Forelimb muscle (tissue), 1 donor: ENCODE measurements at places on chromosomes 4 and X. TPM values are rescaled to one million over a fixed set of nuclear protein-coding genes. Genes with fewer than 3 reads are reported as not detected.

The IL15 gene
- 8.7 TPM for polyA plus RNA-seq

The NPY1R gene
- polyA plus RNA-seq, result 3.1 TPM

The ZNF630 gene
- 2.8 TPM for polyA plus RNA-seq

The MAGEC3 gene
- 0.53 TPM for polyA plus RNA-seq

The NHS gene
- 1.4 TPM for polyA plus RNA-seq

The BLTP1 gene
- 43.8 TPM for polyA plus RNA-seq

The PUDP gene
- polyA plus RNA-seq, result 41.0 TPM

The PPARGC1A gene
- polyA plus RNA-seq, result 7.5 TPM

The FREM3 gene
- 0.15 TPM for polyA plus RNA-seq

The TCEAL3 gene
- 9.4 TPM for polyA plus RNA-seq

The ENPEP gene
- polyA plus RNA-seq, result 20.4 TPM

The PABPC1L2A gene
- not detected for polyA plus RNA-seq

The REPS2 gene
- 8.1 TPM for polyA plus RNA-seq

The CACNA1F gene
- polyA plus RNA-seq, result 0.03 TPM

GRCh38 chr4:56772134-56772533 is 49.4 kb downstream of the SPINK2 start:
- DNase-seq, result no peak

DNA sequence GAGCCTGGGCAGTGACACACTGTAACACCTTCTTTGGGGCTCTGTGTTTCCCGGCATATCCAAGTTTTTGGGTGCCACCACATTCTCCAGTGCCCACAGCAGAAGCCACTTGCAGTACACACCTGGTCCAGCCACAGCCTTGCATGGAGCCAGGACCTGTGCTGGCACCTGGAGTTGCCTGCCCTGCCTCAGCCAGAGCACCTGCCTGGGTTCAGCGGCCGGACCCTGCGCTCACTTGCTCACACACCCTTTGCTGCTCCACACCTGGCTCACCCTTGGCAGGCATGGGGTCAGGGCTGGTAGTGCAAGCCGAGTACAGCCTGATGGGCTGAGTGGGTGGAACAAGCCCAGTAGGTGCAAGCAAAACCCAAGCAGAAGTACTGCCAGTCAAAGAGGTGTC is 1511.1 kb downstream of the TECRL start:
- no peak for DNase-seq

- DNase-seq, result no peak
Observed at GRCh38 chrX:109498434-109498833, 16.5 kb upstream of the GUCY2F start.

DNA sequence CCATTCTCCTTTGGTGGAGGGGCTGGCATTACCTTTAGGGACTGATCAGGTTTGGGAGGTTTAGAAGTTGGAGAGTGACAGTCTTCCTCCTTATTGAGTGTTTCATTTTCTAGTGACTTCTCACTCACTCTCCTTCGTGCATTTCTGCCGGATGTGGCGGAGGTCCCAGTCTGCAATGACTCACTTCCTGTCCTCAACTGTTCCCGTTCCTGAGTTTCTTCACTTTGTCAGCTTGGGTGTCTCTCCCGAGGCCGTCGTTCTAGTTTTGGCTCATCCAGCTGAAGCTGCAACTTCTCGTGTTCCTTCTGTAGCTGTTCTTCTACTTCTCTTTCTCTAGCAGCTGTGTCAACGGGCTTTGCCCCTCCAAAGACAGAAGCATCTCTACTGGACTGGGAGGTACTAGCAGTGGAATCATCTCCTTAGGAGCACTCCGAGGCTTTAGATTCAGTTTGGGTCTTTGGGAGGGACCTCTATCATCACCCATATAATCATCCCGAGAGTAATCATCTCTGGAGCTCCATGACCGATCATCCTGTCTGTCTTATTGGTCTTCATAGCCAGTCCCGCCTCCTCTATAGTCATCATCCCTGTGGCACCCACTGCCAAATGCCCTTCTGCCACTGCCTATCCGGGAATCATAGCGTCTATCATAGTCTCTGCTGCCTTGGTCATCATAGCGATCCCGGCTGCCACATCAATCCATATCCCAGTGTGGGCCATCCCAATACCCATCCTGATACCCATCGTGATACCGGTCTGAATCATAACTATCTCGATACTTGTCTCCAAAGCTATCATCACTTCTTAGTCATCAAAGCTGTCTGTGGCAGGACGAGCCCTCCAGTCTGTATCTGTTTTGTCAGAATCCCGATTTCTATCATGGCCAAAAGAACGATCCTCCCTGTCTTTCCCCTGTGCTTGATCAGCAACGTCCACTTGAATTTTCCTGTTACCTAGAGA is 35.3 kb upstream of the VSIG4 start:
- no peak for DNase-seq

GRCh38 chrX:29040160-29040559 is 452.9 kb downstream of the IL1RAPL1 start:
- DNase-seq, result no peak

- DNase-seq, result no peak
Observed at GRCh38 chrX:86370927-86371326, 222.7 kb downstream of the DACH2 start.

GRCh38 chr4:63670735-63671134 is 738.5 kb downstream of the TECRL start:
- no peak for DNase-seq

DNA sequence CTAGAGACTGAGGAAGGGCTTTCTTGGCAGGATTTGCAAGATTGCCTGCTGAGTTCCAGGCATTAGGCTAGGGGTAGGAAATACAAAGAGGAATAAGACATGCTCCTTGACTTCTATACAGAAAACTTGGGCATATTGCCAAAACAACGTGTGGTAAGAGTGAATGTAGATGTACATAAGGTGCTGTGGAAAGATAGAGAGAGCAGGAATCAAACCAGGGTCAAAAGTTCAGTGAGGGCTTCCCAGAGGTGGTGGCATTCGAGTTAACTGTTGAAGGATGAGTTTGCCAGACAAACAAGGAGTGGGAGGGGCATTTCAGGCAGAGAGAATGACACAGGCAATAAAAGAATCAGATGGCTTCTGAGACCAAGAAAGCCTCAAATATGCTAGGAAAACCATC is 187.9 kb downstream of the KDR start:
- DNase-seq, result no peak

GRCh38 chrX:2710041-2710840 is 19.1 kb downstream of the CD99 start:
- DNase-seq, result no peak

GRCh38 chr4:154961263-154961662 is 180.2 kb downstream of the RBM46 start:
- no peak for DNase-seq

DNA sequence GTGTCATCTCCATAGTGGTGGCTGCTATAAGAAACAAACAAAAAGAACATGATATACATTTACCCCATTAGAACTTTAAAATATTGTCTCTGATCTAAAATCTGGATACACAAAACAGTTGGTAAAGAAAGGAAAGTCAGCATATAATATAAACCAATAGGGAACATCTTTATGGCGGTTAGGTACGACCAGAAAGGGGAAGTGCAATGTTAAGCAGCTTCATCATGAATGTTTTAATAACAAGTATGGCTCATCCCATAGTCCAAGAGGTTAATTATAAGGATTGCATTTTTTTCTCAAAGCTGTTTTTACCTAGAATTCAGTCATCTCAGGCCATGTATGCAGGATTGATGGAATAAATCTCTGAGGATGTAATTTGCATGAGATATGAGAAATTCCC is 1869.7 kb downstream of the PCDH7 start:
- no peak for DNase-seq

DNA sequence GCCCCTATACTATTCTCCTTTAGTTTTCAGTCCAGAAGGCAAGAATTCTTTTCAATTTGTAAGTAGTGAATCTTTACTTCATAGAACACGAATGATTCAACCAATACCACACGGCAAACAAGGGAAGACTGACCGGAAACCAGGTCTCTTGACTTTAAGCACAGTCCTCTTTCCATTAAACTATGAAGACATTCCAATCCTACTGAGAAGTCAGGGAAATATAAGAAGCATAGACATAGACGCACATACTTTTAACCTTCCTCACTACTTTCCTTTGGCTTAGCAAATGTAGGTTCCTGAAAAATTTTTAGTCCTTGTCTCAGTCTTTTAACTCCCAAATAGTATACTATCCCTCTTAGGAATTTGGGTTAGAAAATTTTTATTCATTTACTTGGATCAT is 9.1 kb downstream of the CHRDL1 start:
- DNase-seq, result no peak

GRCh38 chrX:103201041-103201440 is 13.9 kb upstream of the BEX4 start:
- DNase-seq, result no peak

- DNase-seq, result no peak
Observed at GRCh38 chrX:63784346-63784901, 590 bp downstream of the ARHGEF9 start.

- no peak for DNase-seq
Observed at GRCh38 chr4:142369141-142369540, 477.0 kb downstream of the INPP4B start.

DNA sequence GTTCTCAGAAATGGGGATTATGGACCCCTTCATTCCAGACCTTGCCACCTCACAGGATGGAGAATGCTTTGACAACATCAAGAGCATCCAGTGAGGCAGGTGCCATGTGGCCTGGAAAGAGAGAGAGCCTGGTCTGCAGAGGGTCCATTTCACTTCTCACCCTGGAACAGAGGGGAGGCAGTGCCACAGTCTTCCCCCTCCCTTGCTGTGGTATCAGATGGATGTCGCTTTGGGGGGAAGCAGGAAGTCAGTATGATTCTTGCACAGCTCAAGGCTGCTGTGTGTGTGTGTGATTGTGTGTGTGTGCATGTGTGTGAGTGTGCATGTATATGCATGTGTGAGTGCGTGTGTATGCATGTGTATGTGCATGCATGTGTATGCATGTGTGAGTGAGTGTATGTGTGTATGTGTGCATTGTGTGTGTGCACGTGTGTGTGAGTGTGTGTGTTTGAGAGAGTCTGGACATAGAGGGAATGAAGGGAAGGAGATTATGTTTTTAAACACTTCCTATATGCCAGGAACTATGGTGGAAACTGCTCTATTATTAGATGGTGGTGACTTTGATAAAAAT is 328.6 kb upstream of the CLNK start:
- DNase-seq, result no peak

DNA sequence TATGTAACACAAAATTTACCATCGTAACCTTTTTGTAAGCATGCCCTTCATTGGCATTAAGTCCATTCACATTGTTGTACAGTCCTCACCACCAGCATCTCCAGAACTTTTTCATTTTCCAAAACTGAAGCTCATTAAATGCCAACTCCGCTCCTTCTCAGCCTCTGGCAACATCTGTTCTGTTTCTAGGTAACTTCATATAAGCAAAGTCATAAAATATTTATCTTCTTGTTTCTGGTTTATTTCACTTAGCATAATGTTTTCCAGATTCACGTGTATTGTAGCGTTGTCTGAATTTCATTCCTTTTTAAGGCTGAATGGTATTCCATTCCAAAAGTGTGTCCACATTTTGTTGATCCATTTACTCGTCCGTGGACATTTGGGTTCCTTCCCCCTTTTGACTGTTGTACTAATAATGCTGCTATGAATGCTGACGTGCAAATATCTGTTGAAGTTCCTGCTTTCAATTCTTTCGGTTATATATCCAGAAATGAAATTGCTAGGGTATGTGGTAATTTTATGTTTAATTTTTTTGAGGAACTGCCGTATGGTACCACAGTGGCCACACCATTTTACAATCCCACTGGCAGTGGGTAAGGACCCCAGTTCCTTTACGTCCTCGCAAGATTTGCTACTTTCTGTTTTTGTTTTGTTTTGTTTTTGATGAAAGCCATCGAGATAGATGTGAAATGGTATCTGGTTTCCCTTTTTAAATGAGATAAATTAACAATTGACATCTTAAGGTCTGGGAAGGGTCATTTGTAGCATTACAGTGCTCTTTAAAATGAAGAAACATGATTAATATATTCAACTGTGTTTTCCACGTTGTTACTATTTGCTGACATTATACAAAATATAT is 63.4 kb downstream of the PTTG2 start:
- DNase-seq, result no peak

- no peak for DNase-seq
Observed at GRCh38 chr4:121390335-121390734, 9.5 kb upstream of the QRFPR start.

DNA sequence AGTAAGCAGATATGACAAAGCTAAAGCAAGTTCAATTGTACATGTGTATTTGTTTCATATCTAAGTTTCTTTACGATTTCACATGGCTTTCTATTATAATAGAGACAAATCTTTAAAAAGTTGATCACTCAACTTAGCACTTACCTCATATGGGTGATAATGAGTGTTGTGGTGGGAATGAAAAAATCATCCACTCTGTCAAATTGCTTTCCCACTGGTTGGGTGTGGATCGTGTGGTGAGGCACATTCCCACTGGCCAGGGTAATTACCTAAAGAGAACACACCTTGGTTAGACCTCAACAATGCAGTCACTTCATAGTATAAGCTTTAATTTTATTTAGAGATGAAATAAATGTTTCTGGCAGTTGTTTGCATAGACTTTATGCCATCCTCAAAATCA is 708.9 kb downstream of the FSTL5 start:
- DNase-seq, result no peak

GRCh38 chrX:152930516-152930915 is 32.6 kb downstream of the ZNF185 start:
- DNase-seq, result no peak

GRCh38 chr4:145681518-145681917 is 1.6 kb downstream of the C4orf51 start:
- DNase-seq, result no peak

DNA sequence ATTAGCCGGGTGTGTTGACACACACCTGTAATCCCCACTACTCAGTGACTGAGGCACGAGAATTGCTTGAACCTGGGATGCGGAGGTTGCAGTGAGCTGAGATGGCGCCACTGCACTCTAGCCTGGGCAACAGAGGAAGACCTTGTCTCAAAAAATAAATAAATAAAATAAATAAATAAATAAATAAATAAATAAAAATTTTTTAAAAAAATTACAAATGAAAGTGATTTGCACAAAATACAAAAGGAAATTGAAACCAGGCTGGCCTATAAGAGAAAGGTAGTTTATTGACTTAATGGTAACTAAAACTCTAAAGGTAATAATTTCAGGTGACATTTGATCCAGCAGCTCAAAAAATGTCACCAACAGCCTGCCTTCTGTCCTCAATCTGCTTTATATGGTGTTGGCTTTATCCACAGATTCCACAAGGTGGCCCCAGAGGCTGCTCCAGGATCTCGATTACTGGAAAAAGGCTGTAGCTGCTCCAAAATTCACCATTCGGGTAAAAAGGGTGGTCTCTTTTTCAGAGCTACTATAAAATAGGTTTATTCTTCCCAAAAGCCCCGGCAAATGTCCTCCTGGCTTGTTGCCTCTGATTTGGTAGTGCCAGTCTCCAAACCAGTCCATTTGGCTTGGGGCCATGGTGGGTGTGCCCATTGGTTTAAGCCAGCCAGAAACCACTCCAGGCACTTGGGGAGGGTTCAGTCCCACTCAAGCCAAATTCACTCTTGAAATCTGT is 61.4 kb upstream of the TRIM2 start:
- DNase-seq, result no peak

DNA sequence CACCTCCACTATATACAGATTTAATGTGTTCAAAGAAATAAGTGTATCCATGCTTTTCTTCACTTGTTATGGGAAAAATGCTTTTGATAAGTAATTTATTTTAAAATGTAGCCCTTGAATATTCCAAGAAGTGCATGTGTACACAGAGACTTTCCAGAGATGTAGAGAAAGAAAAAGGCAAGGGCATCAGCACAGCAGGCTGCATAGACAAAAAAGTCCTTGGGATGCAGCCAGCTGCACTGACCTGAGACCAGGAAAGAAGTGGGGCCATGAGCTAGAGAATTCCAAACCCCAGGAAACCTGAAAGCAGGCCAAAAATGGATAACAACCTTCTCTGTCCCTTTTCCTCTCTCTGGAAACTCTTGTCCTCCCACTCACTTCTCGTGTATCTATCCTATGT is 51.6 kb upstream of the PRDM8 start:
- no peak for DNase-seq

- DNase-seq, result no peak
Observed at GRCh38 chr4:172657081-172657480, 511.5 kb upstream of the GALNT7 start.
